Stimulated activated CD4-positive, alpha-beta T cell treated with anti-CD3 and anti-CD28 coated beads, TNF-alpha, amount 100 ng/mL, for 4 hours (primary cell): ENCODE measurements at places on chromosomes 7 and 10.

GRCh38 chr10:35607475-35608327 lies 2.6 kb downstream of the GJD4 start:
- DNase-seq = no peak

DNA sequence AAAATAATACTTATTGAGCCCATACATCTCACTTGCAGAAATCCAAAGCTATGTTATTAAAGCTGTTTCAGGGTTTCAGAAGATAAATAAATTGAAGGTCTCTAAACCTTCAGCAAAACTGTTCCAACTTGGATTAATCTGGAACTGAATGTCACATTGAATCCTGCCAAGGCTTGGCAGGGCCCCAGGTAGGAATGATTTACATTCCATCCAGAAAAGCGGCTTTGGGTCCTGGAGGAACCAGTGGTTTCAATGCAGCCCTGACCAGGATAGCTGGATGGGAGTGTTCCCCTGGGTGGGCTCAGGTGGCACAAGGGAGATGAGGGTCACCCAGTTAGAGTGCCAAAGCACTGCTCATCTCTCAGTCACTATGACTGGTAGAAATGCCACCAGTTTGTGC lies 37.0 kb upstream of the TMEM72 start:
- DNase-seq = no peak

DNA sequence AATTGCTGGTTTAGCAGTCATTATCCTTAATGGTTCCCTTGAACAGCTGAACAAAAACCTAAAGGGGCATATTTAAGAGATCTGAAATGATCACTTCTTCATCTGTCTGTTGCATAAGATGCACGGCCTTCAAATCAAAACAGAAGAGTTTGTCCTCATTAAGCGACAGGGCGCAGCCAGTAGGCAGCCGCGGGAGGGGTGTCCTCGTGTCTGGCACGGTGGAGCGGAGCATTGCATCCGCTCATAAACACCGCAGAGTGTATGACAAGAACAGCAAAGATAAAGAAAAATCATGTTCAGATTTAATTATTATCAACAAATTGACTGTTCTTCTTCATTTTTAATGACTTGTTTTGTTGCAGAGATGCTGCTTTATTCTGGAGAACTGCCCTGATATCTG lies 255.6 kb upstream of the ADARB2 start:
- no peak for DNase-seq

- DNase-seq = no peak
Observed at GRCh38 chr7:129354428-129355157, 79.6 kb upstream of the STRIP2 start.

DNA sequence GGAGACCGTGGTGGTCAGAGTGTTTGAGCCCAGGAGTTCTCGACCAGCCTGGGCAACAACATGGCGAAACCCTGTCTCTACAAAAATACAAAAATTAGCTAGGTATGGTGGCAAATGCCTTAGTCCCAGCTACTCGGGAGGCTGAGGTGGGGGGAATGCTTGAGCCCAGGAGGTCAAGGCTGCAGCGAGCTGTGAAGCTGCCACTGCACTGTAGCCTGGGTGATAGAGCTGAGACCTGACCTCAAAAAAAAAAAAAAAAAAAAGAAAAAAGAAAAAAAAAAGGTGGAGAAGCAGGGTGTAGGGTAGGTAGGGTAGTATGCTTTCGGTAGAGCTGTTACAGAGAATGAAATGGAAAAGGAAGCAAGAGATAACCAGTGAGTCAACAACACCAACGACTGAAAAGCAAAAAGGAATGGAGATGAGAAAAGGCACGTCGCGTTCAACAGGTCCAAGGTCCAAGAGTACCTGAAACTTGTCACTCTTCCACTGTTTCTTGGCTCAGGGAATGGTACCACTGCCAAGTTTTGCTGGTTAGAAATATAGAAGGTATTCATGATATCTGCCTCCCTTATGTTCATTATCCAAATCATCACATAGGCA lies 4.3 kb upstream of the RSBN1L start:
- DNase-seq = no peak

GRCh38 chr10:88763441-88763840 lies 3.6 kb downstream of the LIPN start:
- DNase-seq = no peak

GRCh38 chr10:53719658-53720057 lies 947.1 kb upstream of the MBL2 start:
- DNase-seq = no peak

DNA sequence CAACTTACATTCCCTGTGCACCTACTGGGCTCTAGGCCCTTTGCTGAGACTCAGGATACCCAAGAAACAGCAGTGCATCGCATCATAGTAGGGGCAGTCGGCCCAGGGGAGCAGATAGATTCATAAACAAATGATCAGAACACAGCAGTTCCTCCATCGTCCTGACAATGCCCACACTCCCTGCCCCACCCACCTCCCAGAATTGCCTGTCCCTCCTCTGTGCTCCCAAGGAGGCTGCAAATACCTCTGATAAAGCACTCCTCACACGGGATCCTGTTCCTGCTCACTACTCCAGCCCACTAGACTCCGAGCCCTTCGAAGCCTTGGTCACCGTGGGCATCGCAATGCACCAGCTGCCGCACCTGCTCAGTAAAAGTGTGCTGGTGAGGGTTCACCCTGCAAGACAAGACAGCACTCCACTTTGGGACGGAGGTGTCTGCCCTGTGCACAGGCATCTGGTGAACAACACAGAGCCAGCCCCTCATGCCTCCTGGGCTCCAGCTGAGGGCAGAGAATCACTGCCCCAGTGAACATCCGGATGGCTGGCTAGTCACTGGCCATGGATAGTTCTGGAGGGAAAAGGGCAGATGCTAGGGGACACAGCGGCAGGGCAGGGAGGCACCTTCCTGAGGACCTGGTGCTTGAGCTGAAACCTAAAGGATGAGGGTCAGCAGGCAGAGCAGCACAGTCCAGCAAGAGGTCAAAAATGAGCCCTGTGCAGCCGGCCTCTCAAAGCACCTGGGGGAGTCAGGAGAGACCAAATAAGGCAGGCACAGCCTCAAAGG lies 60.7 kb downstream of the TNS3 start:
- DNase-seq = no peak
